Naive thymus-derived CD4-positive, alpha-beta T cell (primary cell): ENCODE measurements at places on chromosomes 1 and 21. TPM values are rescaled to one million over a fixed set of nuclear protein-coding genes. Genes with fewer than 3 reads are reported as not detected.

Gene LCE1A
- total RNA-seq, result not detected

Gene PPIAL4G
- 0.27 TPM for total RNA-seq

Gene ATP6V1G3
- total RNA-seq, result not detected

GRCh38 chr1:210402560-210402959 is 73.9 kb downstream of the HHAT start:
- H3K4me1 ChIP-seq, result peaks cover 7% of the 10 kb centered on the region
- no peak overlapping the region for H3K4me3 ChIP-seq
- no peak for DNase-seq
- H3K27ac ChIP-seq, result no peak overlapping the region
- H3K27me3 ChIP-seq, result no peaks in the 10 kb centered on the region
- H3K36me3 ChIP-seq, result no peaks in the 10 kb centered on the region

DNA sequence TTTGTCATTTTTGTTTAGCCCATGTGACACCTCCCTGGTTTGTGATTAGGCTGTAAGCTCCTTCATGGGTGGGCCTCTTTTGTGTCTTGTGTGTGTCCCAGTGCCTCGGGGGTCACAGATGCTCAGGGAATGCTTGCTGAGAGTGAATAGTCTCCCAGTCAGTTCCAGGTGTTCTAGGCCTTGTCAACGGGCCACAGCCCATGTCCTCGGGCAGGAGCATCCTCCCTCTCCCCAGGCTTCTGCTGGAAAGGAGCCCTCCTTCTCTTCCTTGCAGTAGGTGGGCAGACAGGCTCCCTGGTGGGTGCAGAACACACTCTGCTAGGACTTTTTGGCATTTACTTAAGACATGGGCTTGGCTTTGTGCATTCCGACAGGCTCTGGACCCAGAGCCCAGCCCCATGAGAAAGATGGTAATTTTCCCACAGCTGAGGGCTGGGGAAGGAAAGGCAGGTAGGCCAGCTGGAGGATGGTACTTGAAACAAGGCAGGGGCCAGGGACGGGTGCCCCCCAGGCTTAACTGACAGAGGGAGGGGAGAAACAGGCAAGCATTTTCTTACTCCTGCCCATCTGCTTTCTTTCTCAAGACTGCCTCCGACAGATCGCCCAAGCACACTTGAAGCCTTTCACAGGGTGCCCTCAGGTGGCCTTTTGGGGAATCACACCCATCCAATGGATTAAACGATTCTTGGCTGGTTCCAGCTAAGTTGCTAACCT is 7.1 kb upstream of the CPLANE2 start:
- H3K4me1 ChIP-seq, result peaks cover 5% of the 10 kb centered on the region
- H3K27me3 ChIP-seq, result no peaks in the 10 kb centered on the region
- H3K36me3 ChIP-seq, result peaks cover 20% of the 10 kb centered on the region
- no peak overlapping the region for H3K4me3 ChIP-seq

DNA sequence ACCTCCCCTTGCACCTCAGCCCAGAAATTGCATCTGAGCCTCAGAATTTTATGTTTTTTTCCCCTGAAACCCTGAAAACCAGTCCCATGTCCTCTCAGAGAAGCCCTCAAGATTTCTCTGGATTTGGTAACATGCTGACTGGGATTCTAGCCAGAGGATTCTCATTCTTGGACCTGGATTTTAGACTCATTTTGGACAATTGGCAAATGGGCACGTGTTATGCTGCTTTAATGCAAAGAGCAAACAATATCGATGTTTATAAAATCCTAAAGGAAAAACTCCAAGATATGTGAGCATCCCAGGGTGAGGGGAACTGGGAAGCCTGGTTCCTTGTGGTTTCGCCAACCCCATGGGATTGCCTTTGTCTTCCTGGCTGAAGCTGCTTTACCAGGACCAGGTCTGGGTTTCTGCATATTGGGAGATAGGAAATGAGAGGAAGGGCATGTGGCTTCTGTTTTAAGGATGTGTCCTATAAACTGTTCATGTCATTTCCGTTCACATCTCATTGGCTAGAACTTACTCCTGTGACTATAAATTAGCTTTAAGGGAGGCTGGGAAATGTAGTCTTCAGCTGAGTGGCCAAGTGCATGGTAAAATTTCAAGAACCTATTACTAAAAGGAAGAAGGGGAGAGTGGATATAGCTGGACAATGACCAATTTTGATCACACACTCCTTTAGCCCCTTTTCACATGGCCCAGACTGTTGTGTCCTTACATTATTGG is 27.2 kb upstream of the BCL10 start:
- no peaks in the 10 kb centered on the region for H3K36me3 ChIP-seq
- DNase-seq, result no peak
- H3K27me3 ChIP-seq, result no peaks in the 10 kb centered on the region
- no peak overlapping the region for H3K4me3 ChIP-seq

GRCh38 chr1:2127187-2128145 is 67.1 kb downstream of the FAAP20 start:
- H3K27ac ChIP-seq, result peak overlapping the region; percentile 51
- H3K36me3 ChIP-seq, result no peaks in the 10 kb centered on the region
- H3K4me3 ChIP-seq, result peak overlapping the region; percentile 20
- H3K4me1 ChIP-seq, result peaks cover 20% of the 10 kb centered on the region

- no peaks in the 10 kb centered on the region for H3K4me1 ChIP-seq
- H3K4me3 ChIP-seq, result no peak overlapping the region
- peak; percentile 54 for DNase-seq
- no peak overlapping the region for H3K27ac ChIP-seq
- H3K36me3 ChIP-seq, result peaks cover 35% of the 10 kb centered on the region
These were observed 34.8 kb downstream of the MX1 start for GRCh38 chr21:41460578-41461527.
